NCI-H187 treated with DMSO at 0.1 percent for 48 hours (cell line): ENCODE measurements at places on chromosomes 13 and 19.

DNA sequence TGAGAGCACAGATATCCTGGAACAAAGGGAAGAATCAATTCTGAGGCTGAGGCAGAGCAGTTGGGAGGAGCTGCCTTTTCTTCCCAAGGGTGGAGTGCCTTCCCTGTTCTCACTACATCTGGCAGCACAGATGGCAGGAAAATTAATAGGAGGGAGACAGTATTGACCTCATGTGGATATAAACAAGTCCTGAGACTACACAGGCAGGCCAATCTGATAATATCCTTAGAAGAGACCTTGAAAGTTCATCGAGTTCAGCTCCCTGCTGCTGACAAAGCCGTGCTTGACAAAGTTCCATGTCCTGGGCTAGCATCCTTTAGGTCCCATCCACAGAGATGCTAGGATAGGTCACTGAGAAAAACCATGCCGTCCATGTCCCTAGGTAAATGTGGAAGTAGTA is 1451.5 kb downstream of the EFNB2 start:
- DNase-seq = no peak

DNA sequence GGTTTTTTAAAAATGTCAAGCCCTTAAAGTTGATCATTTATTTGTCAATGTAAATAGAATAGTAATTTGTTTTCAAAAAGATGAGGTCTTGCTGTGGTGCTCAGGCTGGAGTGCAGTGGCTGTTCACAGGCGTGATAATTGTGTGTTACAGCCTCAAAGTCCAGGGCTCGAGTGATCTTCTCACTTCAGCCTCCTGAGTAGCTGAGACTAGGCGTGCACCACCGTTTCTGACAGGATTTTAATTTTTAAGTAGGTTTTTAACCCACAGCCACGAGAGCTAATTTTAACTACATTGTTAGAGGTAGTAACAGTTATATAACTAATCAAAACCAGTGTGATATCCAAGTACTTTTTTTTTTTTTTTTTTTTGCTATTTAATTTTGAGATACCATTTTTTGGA is 43.1 kb downstream of the CNMD start:
- DNase-seq = no peak

- DNase-seq = no peak
Observed at GRCh38 chr19:54188215-54188871, 1.0 kb downstream of the MBOAT7 start.

DNA sequence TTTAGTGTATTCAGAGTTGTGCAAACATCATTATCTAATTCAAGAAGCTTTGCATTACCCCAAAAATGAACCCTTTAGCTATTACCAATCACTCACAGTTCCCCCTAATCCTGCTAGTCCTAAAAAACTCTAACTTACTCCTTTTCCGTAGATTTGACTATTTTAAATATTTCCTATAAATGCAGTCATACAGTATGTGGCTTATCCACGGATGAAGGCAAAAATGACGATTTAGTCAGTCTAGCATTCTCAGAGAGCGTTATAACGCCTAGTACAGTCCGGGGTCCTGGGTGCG is 587 bp upstream of the ZNF383 start:
- no peak for DNase-seq
